ENCODE measurements at places on chromosomes 6 and 20.

DNA sequence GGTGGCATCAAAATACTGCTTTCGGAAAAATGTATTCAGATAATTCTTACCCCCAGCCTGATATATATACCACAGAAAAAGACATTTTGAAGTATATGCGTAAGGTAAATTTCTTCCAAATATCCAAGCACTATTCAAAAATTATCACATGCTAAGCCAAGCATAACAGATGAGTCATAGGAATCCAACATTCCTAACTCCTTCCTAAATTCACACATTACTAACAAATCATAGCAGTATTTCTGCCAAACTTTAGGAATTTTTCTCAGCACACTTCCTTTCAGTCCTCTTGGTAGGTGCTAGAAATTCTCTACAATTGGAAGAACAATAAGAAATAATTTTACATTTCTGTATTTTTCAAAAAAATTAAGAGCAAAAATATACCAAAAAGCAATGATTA, 417.5 kb downstream of the EYS start:
- DNase-seq = no peak

- no peak for DNase-seq
Measured at GRCh38 chr6:125807293-125807692, 16.5 kb downstream of the NCOA7 start.

DNA sequence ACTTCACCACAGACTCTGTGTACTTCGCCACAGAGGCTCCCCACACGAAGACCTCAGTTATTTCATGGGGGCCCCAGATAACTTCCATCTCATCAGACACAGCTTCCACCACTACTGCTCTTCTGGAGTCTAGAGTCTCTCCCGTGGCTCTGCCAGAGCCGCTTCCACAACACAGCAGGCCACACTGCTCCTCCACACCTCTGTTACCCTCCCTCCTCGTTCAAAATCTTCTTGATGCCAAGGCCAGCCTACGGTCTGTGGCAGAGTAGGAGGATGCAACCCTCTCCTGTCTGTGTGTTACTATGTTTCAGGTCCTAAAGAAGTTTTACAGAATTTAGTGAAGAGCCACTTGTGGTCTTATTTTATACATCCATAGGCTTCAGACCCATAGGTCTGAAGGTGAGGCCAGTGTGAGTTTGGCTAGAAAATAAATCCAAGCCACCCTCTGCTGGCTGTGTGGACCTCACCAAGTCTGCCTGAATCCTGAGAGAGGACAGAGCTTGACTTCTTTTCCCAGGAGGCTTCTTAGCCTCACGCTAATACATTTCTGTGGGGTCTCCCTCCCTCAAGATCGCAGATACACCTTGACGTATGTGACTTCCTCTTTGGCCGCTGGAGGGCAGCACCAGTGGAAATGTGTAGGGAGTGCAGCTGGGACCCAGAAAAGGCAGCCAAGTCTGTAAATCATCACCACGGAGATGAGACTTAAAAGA, 197.7 kb downstream of the FAXC start:
- DNase-seq = peak; percentile 75

DNA sequence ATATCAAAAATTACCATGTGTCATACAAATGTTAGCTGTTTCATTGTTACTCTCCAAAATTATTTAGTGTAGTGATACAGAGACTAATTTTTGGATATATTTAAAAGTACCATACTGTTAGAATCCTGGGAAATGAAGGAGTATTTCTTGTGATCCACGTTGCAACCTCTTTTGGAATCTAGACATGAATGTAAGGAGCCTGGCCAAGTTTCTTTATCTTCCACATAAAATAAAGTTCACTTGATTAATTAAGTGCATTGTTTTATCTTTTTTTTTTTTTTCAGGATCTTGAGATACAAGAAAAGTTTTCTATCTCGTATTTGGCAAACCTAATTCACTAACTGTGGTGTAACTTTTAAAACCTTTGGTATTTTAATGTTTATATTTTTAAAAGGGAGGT, 270.7 kb downstream of the SOX4 start:
- no peak for DNase-seq

DNA sequence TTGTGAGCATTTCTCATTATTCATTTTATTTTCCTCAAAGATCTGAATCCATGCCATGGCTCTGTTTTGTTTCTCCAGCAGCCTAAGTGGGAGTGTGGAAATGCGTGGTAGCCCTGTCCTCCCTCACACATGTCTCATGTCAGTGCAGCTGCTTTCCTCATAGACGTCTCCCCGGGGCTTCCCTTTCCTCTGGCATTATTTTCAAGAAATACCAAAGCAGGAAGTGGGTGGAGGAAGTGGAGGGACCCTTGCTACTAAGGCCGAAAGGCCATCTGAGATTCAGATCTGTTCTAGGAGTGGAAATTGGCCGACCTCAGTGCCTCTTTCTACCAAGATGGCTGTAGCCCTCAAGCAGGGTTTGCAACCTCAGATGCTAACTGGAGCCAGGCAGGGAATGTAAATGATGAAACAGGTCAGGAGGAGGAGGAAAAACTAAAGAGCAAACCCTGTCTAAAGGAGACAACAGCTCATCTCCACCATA, 420.9 kb upstream of the PLCB4 start:
- no peak for DNase-seq

DNA sequence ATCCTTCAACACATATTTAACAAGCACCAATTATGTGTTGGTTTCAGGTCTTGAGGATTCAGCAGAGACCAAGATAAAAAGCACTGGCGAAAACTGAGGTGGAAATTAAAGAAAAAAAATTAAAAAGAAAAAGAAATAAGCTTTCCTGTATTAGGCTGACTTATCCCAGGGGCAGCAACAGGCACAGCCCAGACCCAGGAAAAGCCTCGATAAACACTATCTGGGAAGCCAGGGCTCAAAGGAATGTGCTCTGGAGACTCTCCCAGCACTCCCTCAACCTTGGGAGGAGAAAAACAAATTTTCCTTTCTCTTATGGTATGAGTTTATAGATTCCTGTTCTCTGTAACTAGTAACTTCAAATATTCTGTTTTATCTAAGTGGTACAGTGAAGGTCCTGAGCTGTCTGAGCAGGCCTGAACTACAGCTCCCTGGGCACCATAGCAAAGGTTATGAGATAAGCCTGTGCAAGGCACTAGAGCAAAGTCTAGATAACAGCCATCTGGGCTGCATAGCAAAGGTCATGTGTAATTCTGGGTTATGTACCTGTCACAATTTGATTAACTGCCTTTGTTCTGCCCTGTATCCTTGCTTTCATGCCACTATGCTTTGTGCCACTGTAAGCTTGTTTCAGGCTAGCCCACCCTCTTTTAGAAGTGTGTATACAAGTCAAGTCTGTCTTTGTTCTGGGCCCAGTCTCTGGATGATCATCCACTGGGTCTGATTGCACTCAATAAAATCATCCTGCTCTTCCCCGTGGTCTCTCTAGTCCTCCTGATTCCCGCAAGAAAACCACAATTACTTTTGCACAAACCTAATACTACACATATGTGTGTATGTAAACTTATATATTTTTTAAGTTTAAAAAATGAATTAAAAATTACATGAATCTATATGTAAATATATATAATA, 54.0 kb downstream of the IL22RA2 start:
- DNase-seq = no peak

DNA sequence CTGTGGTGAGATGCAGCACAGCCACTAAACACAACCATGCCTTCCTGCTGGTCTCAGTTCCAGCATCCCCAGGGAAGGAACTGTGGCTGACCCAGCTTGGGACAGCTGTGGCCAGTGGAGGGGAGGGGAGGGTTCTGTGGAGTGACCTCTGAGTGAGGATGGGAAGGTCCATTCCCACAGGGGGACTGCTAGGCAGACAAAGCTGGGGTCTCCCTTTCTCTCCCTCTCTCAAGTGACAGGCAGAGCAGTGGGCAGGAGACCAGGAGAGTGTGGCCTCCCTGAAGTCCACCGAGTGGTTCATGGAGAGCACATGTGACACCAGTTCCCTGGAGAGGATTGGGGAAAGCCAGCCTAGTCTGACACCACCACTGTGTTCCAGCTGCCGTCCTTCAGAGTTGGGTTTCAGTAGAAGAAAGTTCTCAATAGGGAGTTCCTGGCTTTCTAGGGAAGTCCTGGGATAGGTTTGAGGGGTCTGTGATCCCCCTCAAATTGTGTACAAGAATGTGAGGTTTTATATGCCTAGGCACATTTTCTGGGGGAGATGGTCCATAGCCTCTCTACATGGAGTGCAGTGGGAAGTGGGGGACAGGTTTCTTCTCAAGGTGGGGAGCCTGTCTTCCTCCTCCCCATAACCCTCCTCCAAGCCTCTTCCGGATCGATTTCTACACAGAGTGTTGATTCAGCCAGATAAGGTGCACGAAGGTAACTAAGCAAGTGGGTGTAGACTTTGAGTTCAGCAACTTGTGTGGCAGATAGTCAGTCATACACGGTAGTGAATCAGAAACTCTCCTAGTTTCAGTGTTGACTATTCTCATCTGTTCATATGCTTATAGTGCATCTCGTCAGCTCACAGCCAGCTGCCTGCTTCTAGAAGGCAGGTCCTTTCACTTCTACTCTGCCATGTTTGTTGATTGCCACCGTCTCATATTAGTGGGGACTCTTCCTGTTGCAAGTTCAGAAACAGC, 18.9 kb downstream of the MANBAL start:
- no peak for DNase-seq

DNA sequence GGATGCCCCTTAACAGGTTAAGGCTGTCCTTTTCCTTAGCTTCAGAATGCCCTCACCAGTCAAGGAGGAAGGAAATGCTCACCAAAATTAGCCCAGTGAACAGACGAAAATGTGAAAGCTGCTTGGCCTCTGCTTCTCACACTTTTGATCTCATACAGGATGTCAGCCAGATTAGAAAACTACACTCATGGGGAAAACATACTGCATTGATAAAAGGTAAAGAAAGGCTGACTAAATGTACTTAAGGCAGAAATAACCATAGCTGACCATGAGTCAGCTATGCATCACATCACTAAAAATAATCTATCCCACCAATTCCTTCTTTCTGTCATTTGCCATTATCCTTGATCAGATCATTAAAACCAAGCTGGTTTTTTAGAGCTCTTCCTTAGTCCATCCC, 198.4 kb upstream of the TENT5A start:
- no peak for DNase-seq

DNA sequence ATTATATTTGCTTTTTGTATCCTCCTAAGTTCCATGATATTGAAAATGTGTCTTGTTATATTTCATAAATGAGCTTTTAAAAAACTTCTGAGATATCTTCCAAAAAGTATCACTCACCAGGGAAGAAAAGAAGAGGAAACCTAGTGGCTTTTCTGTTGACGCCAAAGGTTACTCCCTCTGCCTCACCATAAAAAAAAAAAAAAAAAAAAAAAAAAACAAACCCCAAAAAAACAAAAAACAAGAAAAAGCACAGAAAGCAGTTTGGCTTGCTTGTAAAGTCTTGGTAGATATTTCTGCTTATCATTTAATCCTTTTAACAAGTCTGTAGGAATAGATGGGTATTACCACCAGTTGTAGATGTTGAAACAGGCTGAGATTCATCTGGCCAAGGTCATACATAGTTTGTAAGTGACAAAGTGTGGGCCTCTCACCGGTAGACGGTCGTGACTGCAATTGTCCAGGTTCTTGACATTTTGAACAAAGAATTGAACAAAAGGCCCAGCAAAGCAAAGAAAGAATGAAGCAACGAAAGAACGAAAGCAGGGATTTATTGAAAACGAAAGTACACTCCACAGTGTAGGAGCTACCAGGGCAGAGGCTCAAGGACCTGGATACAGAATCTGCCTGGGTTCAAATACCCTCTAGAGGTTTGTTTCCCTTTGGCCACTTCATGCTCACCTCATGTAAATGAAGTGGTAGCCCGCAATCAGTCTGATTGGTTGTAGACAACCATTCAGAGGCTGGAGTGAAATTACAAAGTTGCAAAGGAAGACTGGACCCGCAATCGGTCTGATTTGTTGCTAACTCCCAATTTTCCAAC, 11.6 kb upstream of the ELOVL5 start:
- DNase-seq = no peak

GRCh38 chr6:34275128-34275804, 26.5 kb upstream of the SMIM29 start:
- DNase-seq = no peak

DNA sequence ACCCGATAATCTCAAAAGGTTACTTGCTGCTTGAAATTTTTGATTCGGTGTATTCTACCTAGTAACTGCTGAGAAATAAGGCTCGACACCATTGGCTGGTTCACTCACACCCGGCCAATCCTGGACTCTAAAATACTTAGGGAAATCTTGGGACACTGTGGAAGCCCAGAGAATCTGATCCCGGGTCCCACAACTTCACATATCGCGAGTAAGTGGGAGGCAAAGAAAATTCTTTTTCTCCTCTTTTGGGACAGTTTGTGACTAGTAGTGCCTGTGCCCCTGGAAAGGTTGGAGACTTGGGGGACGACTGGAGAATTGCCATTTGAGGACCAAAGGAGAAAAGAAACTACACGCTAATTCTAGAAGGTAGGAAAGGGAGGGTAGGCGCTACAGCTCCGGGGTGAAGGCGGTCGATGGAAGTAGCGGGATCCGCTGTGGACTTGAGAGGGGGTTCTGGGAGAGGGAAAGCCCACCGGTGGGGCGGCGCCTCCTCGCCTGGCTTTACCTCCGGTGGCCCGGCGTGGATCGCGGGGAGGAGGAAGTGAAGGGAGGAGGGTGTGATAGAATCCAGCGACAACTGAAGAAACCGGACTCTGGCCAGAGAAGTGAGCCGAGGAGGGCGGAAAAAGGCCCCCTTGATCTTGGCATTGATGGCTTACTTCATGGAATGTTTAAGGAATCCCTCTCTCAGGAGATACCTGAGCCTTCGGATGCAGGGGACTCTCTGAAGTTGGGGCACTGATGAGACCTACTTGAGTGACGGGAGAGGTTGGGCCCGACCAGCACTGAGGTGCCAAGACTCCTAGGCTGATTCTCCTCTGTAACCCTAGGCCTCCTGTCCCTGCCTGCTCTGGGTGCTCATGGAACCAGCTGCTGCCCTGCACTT, 18.8 kb upstream of the BTN3A3 start:
- peak; percentile 75 for DNase-seq

- DNase-seq = no peak
Measured at GRCh38 chr6:29496961-29497360, 9.2 kb upstream of the MAS1L start.

- no peak for DNase-seq
Measured at GRCh38 chr6:128246472-128247260, 273.7 kb downstream of the PTPRK start.

DNA sequence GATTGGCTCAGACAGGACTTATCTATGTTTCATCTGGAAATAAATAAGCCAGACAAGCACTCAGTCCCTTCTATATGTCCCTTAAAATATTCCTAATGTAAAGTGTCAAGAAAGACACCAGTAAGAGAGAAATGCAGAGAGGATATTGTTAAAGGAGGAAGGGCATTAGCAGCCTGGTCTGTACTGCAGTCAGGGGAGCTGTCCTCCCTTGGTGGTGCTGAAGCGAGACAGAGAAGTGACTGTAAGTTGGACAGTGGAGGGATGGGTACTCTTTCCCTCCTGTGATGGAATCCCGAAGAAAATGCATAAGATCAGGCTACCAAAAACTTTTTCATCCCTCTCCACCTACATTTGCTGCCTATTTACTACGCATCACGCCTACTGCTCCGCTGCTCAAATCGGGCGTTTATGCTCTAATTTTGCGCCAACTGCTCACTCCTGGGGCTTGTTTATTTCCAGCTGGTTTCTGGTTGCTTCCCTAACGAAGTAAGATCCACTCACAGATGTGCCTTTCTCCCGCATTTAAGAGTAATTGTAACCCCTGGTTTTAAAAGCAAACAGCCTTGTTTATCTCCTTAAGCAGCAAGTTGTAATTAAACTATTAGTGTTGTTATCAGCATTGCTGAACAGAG, 35.2 kb downstream of the PHACTR1 start:
- peak; percentile 78 for DNase-seq
